NCI-H2107 (cell line): ENCODE measurements at places on chromosomes 13 and 19.
A peak's percentile ranks its signal among the peaks of the same experiment; 100 is the strongest.

DNA sequence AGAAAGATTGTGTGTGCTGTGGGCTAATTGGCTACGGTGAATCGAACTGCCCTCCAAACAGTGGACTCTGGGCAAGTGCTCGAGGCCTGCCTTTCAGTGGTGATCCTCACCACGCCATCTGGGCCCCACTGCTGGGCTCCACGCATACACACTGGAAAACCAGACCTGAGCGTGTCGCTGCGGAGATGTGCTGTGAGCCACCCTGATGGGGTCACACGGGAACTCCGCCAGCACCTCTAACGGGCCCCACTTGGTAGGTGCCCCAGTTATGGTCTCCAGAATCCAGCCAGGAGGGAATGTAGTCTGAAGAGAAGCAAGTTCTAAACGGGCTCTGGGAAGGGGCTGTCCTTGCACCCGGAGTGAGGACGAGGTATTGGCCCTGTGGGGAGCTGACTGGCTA is 39.3 kb downstream of the C13orf46 start:
- DNase-seq = no peak

DNA sequence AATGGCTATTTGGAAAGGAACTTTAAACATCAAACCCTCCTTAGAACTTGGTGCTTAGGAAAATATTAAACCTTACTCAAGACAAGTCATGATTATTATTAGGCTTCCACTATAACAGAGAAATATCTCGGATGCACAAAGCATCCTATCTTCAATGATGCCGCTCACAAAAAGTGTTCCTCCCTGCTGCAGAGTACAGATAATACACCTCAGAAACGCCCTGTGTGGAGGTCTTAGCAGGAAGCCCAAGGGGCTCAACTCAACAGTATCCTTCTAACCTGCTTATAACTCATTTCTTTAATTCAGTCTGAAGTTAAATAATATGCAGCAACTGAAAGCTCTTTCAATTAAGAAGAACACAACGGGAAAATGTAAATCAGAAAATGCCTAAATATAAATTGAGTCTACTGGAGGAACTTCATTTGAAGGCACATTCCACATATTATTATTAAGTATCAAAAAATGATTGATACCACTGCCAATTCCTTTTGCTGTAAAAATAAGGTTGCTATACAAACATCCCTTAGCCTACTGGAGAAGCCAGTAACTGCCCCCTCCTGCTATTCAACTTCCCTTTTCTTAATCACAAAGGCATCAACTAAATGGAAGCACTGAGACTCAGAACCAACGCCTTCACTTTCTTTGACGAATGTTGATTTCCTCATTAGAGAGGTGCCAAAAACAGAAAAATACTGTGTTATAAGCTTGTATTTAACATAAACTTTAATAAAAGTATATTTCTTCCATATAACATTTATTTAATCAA is 12.0 kb downstream of the ELF1 start:
- DNase-seq = no peak

GRCh38 chr19:46551164-46551563 is 50.0 kb upstream of the CALM3 start:
- no peak for DNase-seq

- DNase-seq = no peak
These were observed 7.4 kb upstream of the IGFL1 start for GRCh38 chr19:46221981-46222610.

DNA sequence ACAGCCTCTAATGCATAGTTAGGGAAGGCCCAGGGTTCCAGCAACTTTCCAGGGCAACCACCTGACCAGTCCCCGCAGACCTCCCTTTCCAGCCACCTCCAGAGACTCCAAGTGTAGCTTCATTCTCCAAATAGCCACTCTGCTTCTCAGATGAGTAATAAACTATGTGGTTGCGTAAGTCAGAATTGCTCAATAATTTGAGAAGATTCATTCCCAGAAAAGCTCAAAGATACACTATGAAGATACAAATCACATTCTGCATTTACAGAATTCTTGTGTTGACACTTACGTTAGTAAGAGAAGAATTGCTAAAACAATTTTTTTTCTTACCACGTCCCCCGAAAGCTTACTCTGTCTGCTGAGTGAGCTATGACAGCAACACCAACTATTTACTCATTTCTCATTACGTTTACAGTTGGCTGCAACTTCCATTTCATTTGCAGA is 8.2 kb upstream of the LATS2 start:
- no peak for DNase-seq

- no peak for DNase-seq
These were observed 204.7 kb downstream of the FGF14 start for GRCh38 chr13:102197193-102197592.

DNA sequence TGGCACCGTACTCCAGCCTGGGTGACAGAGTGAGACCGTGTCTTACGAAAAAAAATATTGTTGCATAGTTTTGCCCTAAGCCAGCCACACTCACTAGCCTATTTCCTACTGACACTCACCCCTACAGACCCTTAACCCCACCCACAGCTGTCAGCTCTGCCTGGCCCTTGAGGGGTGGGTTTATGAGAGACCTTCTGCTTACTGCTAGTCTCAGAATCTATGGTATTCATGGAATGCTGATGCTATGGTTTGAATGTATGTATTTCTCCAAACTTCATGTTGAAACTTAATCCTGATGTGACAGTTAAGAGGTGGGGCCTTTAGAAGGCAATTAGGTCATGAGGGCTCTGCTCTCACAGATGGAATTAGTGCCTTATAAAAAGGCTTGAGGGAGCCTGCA is 79.2 kb upstream of the LRCH1 start:
- DNase-seq = no peak

GRCh38 chr19:2099054-2099501 is 2.4 kb downstream of the IZUMO4 start:
- no peak for DNase-seq

DNA sequence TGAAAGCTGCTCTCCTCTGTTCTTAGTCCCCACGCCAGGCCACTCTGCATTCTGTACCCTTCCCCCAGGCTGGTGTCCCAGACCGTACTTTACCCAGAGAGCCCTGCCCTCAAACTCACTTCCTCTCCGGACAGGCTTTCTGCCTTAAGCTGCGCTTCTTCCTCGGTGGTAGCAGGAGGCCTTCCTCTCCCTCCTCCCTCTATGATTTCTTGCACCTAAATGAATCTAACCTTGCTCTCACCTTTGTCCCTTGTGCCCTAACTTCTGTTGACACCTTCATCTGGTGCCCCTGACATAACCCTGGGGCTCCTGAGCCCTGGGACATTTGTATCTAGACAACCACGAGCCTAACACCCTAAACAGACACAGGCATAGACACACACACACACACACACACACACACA is 29.6 kb upstream of the CEACAM21 start:
- no peak for DNase-seq

DNA sequence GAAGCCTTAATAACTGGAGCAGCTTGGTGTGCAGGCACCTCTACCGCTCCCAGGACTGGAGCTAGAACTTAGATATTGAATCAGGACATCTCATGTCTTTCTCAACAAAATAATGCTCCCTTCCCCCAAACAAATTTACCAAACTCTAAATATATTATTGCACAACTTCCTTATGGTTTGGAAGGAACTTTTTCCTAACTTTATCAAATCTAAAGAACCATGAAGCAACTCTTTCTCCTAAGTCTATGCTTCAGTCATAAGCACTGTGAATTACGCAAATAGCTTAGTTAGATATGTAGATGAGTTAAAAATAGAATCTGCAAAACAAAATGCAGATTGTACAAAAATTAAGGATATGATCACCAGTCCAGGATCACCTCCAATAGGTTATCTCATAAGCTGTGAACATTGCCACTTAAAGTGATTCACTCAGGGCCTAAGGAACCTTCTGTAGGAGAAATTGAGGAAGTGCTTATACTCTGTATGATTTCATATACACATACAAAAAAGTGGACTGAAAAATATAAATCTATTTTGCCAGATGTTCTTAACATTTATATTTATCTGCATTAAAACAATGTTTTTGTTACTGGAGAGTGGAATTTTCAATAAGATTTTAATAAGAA is 20.4 kb upstream of the MAB21L1 start:
- DNase-seq = no peak

GRCh38 chr13:98142380-98143156 is at the start of gene FARP1:
Gene FARP1, plus strand, starts transcription at chr13:98143094. Its CDS starts 70,149 bp downstream, at chr13:98213243.
- peak; percentile 70 for DNase-seq

GRCh38 chr13:62551588-62551987 is 1135.9 kb upstream of the PCDH20 start:
- no peak for DNase-seq

- no peak for DNase-seq
These were observed 233.1 kb downstream of the ZNF536 start for GRCh38 chr19:30605333-30605732.

DNA sequence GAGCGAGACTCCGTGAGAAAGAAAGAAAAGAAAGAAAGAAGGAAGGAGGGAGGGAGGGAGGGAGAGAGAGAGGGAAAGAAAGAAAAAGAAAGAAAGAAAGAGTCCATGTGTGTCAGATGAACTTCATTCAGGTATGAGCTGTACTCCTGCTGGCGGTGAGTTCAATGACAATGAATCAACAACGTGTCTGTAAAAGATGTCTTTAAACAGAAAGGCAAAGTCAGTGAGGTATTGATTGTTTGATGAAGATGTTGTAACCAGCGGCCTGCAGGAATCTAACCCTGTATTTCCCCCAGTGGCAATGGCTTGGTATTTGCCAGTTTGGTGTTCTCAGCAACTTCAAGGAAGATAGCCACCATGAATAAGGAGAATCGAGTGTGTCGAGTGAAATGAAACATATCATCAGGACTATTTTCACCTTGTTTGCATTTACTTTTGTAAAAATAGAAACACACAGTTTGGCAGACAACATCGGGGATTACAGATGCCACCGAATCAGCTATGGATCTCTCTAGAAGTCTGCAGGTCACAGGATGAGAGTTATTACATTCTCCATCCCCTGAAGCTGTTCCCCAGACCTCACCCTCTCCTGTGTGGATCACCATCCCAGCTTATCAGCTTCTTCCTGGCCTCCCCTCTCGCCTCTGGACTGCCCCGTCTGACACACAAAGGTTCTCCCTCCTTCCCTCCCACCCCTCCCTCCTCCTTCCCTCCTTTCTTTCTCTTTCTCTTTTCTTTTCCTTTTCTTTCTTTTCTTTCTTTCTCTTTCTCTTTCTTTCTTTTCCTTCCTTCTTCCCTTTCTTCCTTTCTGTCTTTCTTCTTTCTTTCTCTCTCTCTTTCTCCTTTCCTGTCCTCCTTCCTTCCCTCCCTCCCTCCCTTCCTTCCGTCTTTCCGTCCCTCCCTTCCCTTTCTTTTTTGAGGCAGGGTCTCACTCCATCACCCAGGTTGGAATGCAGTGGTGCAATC is 8.2 kb upstream of the SBK3 start:
- DNase-seq = no peak

DNA sequence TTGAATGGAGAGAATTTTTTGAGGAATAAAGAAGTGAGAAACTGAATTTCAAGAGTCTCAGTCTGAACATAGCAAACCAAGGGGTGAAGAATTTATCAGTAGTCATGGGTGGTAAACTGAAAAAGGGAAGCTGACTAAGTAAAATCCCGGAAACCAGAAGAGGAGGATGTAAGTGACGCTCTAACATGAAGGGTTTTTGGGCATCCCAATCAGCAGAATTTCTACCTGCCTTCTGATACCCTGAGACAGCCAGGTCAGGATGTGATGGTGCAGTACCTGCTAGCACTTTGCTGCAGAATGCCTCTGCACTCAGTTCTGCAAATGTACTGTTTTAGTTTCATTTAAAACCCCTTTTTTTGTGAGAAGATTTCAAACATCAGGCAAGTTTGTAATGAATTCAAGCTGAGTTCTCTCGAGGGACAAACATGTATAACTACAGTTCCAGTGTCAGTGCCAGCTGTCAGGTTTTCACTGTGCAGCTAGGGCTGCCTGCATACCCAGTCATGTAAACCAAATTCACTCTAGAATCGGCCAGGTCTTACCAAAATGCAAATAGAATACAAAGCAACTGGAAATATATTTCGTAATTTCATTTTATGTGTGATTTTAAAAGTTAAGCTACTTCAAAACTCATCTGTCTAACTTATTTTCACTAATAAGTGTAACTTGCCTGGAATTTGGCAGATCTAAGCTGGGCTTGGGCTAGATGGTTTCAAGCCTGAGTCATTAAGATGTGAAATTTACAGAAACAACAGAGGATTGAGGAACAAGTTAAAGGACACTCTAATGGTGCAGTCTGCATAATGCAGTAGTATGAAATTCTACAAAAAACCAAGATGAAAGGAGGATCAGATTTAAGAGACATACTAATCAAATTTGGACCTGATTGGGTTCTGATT is 13.8 kb downstream of the METTL21C start:
- no peak for DNase-seq

- DNase-seq = no peak
These were observed 20.1 kb upstream of the DOCK9 start for GRCh38 chr13:98997738-98998641.

- DNase-seq = no peak
These were observed 141.1 kb downstream of the GPC5 start for GRCh38 chr13:91539286-91540157.

DNA sequence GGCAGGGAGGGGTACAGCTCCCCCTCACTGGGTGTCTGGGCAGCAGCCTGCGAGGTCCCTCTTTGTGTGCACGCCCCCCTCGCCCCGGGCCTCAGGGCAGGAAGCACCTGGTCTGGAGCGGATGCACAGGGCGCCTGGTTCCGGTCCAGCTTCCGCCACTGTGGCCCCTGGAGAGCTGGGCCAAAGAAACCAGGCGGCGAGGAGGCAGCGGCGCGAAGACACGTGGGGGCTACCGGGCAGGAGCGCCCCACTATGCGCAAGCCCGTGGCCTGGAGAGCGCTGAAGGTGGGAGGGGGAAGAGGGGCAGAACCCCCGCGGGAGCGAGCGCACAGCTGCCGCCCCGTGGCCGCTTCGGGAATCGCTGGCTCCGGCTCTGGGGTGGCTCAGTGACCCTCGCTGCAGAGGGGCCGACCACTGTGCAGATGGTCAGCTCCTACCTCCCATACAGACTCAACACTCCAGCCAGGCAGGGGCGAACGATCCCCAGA is 1.7 kb upstream of the LYL1 start:
- DNase-seq = no peak

- no peak for DNase-seq
These were observed 33.9 kb downstream of the HPN start for GRCh38 chr19:35075202-35076025.

GRCh38 chr13:31982540-31982939 is 49.0 kb upstream of the FRY start:
- DNase-seq = peak; percentile 63

- no peak for DNase-seq
These were observed 397.6 kb upstream of the KLHL1 start for GRCh38 chr13:70505809-70506208.

DNA sequence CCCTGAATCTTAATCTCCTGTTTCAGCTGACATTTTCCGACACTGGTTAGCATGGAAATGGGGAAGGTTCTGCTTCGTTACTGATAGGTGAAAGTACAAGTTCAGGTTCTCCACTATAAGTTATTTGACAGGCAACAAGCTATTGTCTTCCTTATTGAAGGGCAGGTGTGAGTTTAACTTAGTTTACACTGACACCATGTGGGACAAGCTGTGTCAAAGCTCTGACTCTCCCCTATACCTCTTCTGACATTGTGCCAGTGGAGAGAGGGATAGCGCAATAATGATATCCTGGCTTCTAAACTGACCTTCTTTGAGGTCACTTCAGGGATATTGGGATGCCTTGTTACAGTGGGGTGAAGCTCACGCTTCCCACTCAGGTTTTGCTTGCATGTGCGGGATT is 587.0 kb upstream of the SLITRK5 start:
- no peak for DNase-seq
